ENCODE measurements at places on chromosomes 2 and 18.

GRCh38 chr18:77784759-77785379, 535.2 kb downstream of the GALR1 start:
- DNase-seq = no peak

GRCh38 chr2:42568401-42569115, at the start of gene MTA3:
TSS of gene MTA3 (plus strand) at chr2:42568632. CDS start at chr2:42568746, 114 bp downstream.
- peak; percentile 69 for DNase-seq

DNA sequence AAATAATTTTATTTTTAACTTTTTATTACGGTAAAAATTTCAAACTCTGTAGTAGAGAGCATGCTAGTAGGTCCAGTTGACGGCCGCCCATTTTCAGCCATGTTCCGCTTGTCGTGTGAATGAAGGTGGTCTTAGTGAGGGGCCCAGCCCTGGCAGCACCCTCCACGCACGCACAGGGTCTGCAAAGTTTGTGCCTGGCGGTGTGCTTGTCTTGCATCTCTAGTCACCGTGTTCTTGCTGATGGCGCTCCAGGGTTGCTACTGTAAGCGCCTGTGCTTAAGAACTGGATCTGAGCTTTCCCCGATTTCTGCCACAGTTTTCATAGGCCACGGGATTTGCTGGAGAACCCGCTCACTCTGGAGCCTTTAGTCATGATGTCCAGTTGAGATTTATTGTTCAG, 28.9 kb downstream of the LDLRAD4 start:
- no peak for DNase-seq

- DNase-seq = no peak
Measured at GRCh38 chr2:121818546-121818945, 63.1 kb downstream of the TSN start.

DNA sequence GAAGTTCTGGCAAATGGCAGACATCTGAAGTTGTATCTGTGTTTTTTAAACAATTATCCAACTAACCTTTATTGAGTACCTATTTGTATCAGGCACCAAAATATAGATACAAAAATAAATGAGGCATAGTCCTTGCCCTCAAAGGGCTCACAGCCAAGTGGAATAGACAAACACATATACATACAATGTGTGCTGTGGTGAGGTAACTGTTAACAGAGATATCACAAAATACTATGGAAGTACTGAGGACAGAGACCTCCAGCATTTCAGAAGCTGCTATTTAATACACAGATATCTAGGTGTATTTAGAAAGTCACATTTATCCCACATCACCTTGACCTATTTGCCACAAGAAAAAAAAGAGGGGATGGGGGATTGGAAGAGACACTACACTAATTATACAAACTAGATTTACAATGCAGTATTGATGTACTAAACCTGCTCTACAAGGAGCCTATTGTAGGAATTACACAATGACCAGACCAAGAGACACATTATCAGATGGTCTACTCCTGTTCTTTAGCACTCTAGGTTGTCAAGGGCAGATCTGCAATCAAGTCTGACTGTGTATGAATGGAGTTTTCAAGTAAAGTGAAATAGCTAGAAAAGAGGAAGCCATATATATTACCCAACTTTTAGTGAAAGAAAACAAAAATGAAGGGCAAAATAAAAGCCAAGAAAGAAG, 62.2 kb downstream of the SPIRE1 start:
- DNase-seq = no peak

DNA sequence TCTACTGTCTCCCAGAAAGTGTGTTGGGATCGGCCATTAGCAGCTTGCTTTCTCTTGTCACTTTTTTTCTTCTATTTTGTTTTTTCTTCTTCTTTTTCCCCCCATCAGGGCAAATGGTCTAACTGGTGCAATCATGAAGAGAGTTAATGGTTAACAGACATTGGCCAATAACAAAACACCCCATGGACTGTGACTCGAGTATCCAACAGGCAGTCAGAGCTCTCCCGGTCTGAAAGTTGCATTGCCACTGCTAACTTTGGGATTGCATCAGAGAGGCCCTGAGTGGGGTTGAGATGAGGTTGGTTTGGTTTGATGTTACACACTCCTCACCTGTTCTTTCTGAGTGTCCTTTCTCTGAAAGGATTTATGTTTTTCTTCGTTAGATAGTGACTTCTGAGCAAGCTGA, 12.9 kb upstream of the SNORC start:
- DNase-seq = peak; percentile 60

DNA sequence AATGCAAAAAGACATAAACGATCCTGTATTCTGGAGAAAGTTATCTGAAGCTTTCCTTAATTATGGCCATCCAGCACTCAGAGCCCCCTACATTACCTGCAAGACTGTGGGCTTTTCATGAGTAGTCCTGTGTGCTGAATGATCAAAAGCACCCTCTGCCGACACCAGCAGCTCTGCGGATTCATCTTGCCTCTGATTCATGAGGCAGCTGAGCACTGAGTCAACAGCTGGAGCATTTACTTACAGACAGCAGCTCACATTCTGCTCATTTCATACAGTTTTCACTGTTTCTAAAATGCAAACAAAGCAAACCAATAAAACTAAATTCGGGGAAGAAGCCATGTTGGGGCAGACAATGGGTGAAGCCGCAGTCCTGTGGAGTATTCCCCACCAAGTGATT, 886.5 kb downstream of the CNTNAP5 start:
- no peak for DNase-seq

DNA sequence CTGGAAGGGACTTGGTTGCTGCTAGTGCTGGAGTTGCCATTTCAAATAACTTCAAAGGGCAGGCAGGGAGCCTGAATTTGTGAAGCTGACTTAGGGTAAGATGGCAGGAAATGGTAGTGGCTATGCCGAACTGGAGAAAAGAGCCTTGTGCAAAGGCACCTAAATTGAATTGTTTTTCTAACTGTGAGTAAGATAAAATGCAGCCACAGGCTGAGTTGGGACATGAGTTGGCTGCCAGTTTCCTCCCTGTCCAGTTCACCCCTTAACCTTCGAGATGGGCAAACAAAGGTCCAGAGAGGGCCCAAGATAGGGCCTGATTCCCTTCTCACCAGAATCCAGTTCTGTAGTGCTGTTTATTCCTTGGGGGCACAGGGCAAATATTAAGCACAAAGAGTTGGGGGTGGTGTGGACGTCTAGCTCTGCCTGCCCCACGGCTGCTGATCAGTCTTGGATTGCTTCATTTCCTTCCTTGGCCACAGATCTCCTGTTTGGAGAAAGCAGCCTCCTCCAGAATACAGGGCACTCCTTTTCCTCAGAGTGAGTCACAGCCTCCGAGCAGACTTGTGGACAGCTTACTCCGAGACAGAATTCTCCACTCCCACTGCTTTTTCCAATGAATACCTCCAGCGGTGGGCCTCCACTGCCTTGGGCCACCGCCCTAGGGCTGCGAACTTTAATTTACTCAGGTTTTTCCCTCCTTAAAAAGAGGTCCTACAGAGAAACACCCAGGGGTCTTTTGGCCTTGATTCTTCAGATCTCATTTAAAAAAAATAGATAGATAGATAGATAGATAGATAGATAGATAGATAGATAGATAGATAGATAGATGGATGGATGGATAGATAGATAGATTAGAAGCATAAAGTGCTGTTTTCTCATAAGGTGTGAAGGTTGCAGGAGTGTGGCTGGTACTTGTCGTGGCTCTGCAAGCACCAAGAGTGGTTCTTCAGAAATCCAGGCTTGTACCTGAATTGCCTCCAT, 18.4 kb upstream of the SLC20A1 start:
- no peak for DNase-seq

- peak; percentile 55 for DNase-seq
Measured at GRCh38 chr2:69741229-69741574, 732 bp upstream of the ANXA4 start.

DNA sequence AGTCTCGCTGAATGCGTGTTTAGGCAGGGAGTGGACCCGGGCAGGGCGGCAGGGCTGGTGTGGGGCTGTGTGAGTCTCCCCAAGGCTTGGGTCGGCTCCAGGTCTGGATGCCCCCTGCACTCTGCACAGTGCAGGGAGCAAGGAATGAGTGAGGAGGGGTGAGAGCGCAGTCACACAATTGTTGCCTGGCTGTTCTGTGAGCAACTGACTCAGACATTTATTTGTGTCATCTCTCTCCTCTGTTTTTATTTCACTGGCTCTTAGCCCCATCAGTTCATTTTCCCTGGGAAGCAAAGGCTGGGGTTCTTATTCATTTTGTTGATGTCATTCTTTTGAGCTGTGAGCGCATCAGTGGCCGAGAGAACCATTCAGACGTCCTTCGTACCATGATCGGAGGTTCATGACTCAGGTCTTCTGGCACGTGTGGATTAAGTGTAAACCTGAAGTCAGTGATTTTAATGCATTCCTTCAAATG, 61.1 kb downstream of the GATA6 start:
- no peak for DNase-seq

GRCh38 chr2:129744141-129744540, 235.3 kb upstream of the RAB6C start:
- DNase-seq = no peak

- DNase-seq = no peak
Measured at GRCh38 chr2:598058-598802, 79.0 kb downstream of the TMEM18 start.
